ENCODE measurements at places on chromosomes 5 and 9.

DNA sequence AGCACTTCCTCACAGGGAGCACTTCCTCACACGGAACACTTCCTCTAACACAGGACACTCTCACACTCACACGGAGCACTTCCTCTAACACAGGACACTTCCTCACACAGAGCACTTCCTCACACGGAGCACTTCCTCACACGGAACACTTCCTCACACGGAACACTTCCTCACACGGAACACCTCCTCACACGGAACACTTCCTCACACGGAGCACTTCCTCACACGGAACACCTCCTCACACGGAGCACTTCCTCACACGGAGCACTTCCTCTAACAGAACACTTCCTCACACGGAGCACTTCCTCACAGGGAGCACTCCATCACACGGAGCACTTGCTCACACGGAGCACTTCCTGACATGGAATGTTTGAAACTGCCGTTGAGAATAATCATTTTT, 13.4 kb downstream of the POMT1 start:
- no peak for DNase-seq

DNA sequence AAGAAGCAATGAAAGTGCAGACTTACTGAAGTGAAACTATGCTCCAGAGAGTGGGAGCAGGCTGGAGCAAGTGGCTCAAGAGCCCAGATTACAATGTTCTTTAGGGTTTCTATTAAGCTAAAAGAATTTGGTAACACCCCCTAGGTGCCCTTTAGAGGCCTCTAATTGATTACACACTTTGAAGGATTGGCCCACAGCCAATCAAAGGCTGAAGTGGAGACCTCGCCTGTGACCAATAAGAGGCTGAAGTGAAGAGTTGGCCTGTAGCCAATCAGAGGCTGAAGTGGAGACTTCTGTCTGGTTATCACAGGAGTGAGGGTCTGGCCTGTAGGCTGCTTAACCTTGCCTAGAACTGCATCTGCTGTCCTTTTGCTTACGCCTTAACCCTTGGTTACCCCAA, 46.7 kb upstream of the SPATA31C2 start:
- DNase-seq, result no peak

- no peak for DNase-seq
These were observed 125.1 kb downstream of the ESM1 start for GRCh38 chr5:54860321-54860720.

DNA sequence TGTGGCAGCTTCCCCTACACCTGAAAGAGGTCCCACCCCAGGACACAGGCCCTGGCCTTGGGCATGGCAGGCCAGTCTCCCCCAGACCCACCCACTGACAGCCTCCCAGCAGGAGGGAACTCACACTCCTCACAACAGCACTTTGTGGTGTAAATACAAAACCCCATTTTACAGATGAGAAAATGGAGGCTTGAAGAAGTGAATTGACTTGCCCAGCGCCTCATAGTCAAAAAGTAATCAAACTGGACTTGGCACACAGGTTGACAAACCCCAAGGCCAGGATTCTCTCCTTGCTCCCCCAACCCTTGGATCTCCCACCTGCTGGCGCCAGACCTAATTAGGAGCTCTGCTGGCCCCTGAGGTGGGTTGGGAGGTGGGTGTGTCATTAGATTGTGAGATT, 29.2 kb upstream of the NEK6 start:
- no peak for DNase-seq

DNA sequence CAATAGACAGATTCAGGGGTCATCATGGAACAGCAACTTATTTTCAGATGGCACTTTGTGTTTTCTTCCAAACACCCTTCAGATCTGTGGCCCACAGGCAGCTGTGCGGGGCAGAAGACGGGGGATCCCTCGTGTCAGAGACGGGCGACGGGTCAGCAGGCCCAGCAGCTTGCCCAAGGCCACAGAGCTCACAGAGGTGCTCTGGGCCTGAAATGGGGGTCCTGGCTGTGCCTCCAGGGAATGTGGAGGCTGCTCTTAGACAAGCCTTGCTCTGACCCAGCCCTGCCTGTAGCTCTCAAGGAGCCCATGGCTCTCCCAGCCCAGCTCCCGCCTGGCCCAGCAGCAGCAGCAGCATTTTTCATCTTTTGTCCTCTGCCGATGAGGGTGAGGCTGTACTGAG, 40.9 kb upstream of the SARDH start:
- DNase-seq, result no peak

DNA sequence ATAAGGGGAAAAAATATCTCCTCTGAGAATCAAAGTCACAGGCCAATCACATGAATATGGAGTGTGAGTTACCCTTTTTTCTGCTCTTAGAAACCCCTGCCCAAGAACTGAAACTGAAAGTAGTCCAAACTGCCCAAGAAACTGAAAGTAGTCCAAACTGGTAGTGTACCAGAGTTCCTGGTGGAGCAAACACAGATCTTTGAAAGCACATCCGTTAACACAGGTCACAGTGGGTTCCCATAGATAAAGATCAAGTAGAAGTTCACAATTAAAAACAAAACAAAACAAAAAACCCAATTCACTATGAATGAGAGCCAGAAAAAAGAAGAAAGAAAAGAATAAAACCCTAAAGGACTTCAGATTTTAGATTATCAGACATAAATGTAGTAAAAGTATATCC, 332.4 kb upstream of the EFNA5 start:
- no peak for DNase-seq

DNA sequence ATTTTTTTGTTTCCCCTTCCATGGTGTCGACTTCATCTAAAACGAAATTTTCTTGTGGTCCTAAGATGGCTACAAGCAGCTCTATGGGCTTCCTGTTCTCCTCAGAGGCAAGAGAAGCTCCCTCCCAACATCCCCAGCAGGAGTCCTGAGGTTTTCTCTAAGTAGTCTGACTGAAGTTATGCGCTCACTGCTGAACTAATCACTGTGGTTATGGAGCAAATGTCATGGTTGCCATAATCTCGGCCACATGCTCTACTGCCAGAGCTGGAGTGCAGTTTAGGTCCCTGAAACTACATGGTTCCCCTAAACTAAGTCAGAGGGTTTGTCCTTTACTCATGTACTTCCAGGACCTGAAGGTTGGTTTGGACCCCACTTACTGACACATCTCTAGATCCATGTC, 68.0 kb upstream of the MAMDC2 start:
- no peak for DNase-seq

DNA sequence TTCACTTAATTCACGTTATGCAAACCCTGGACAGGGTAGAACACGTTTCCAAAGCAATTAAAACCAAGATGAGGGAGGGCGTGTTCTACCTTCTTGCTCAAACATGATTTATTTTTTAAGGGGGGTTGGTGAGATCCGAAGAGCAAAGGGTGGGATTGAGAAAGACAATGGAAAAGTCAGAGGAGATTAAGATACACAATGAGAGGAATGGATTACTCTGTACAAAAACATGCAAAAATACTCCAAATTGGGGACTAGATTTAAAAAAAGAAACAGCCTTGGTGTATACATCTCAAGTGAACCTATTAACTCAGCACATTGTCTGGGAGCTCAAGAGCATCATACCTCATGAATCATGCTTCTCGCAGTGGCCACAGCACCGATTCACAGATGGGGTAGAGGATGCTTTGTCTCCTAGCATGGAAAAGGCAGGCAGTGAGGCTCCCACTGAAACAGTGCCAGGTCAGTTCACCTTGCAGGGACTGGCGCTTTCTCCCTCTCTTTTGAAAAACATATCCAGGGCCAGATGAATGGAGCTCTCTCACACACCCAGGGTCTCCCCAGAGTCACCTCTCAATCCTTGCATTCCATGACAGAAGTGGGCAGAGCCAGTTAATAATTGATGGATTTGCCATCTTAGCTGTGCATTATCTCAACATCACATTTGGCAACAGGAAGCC, 459.7 kb downstream of the BNC2 start:
- DNase-seq, result no peak

- DNase-seq, result peak; percentile 88
These were observed 50.2 kb upstream of the XPA start for GRCh38 chr9:97747201-97747965.

DNA sequence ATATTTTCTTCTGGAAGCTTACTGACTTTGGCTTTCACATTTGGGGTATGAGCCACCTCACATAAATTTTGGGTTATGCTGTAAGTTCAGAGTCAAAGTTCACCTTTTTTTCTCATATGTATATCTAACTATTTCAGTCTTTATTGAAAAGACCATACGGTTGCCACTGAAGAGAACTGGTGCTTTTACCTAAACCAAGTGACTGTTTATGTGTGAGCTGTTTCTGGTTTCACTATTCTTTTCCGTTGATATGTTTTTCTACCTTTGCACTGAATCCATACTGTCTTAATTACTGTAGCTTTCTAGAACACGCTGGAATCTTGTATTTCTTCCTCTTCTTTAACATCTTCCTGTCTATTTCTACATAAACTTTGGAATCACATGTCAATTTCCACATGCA, 36.3 kb upstream of the SPINK5 start:
- no peak for DNase-seq

DNA sequence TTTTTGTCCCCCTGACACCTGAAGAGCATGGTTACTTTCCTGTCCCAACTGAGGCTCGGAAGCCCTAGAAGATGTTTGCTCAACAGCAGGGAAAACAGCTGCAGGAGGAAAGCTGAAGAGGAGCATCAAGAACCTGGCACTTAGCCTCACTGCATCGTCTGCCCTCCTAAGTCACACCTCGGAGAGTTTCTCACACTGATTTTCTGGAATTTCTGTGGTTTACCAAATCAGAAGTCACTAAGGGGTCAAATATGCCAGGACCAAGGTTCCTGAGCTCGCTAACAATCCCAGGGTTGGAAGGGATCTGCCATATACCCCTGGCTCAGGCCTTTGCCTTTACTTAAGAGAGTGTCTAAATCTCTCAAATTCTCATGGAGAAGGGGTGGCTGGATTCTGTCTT, 5.3 kb downstream of the IL12B start:
- no peak for DNase-seq

DNA sequence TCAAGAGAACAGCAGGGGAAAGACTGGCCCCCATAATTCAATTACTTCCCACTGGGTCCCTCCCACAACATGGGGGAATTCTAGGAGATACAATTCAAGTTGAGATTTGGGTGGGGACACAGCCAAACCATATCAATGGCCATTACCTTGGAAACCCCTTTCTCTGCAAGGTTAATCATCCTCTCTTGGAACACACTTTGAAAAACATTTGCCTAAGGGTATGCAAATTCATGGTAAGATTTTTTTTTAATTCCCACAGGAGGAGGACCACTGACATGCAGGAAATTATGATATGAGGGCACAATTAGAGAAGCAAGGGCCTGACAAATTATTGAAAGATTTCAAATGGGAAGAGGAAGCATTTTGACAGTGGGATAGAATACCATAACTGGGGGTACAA, 61.7 kb upstream of the NIPAL4 start:
- DNase-seq, result no peak

DNA sequence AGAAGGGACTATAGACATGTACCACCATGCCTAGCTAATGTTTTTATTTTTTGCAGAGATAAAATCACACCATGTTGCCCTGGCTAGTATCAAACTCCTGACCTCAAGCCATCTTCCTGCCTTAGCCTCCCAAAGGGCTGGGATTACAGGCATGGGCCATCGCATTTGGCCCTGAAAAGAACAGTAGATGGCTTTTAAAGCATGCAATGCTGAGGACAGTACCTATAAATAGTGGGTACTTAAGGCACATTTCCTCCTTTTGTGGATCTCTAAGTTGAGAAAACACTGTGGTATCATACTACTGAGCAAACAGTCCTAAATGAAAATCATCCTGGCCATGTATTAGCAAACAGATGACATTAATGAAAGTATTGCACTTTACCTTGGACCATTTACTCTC, 119.4 kb downstream of the TTC39B start:
- DNase-seq, result no peak

DNA sequence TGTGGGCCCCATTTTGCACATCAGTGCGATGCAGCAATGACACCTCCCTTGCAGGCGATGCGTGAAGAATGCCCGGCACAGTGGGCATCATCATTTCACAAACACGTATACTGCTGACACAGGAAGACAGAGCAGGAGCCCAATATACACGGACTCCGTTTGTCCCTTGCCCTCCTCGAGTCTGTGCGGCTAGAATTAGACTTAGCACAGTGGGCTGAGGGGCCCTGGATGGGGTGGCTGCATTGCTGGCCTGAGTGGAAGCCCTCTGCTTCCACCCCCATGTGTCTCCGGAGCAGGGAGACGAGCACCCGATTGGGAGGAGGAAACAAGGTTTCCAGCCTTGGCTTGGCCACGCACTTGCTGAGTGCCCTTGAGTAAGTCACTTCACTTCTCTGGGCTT, 40.8 kb downstream of the GSN start:
- no peak for DNase-seq

GRCh38 chr5:160382346-160382745, 11.9 kb upstream of the C1QTNF2 start:
- no peak for DNase-seq

DNA sequence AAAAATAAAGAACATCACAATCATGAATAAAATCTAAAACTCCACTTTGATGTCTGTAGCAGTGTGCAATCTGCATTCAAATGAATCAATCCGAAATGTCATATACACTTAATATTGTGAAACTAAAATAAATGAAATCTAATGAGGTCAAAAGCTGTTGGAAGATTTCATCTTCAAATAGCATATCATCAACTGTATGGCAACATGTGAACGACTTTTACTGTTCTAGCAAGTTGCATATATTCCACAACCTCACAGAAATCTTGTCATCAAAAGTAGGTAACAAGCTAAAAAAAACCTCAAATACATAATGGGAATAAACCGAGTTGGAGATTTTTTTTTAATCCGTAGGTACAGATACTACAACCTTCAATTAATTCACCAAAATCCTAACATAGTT, 1.2 kb downstream of the PTBP3 start:
- DNase-seq, result no peak

- no peak for DNase-seq
These were observed 24.9 kb downstream of the TAS2R1 start for GRCh38 chr5:9605041-9605838.
